Activated naive CD4-positive, alpha-beta T cell treated with anti-CD3 and anti-CD28 coated beads for 36 hours (primary cell): ENCODE measurements at places on chromosomes 7 and 10. TPM values are rescaled to one million over a fixed set of nuclear protein-coding genes. Genes with fewer than 3 reads are reported as not detected.

GRCh38 chr10:75238182-75239095 is 2.7 kb upstream of the COMTD1 start:
- no peak for DNase-seq

- DNase-seq, result no peak
These were observed 23.7 kb upstream of the TRPV6 start for GRCh38 chr7:142908921-142909890.

- no peak for DNase-seq
These were observed 669.3 kb upstream of the MBL2 start for GRCh38 chr10:53441843-53442242.

The INTS1 gene
- total RNA-seq, result 103 TPM

DNA sequence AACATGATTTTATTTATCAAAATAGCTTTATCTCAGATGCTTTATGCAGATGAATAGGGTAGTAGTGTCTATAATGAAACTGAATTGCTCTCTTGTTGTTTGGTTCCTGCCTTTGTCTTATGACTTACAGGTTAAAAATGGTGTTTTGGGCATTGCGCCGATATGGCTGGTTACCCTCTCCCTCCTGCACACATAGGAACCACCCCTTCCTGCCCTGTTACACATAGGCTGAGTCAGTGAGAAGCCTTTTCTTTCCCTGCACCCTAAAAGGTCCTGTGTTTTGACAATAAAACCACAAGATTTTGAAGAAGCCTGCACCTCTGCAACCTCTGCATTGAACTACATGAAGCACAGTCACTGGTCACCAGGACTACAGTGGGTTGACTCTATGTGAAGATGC is 655.8 kb upstream of the ANKRD30A start:
- DNase-seq, result no peak

GRCh38 chr7:70597066-70597465 is 534.9 kb upstream of the GALNT17 start:
- DNase-seq, result no peak

GRCh38 chr7:119640861-119641260 is 632.1 kb upstream of the KCND2 start:
- no peak for DNase-seq

DNA sequence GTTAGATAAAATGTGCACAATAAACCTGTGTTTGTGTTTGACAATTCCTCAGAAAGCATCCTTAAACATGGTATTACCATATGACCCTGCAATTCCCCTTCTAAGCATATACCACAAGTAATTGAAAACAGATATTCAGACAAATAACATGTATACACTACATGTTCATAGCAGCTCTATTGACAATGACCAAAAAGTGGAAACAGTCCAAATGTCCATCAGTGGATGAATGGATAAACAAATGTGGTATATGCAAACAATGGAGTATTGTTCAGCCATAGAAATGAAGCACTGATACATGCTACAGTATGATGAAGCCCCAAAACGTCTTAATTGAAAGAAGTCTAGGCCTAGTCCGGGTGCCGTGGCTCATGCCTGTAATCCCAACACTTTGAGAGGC is 280.1 kb downstream of the OTUD1 start:
- DNase-seq, result no peak

- no peak for DNase-seq
These were observed 164.1 kb downstream of the EBF3 start for GRCh38 chr10:129799942-129800341.

DNA sequence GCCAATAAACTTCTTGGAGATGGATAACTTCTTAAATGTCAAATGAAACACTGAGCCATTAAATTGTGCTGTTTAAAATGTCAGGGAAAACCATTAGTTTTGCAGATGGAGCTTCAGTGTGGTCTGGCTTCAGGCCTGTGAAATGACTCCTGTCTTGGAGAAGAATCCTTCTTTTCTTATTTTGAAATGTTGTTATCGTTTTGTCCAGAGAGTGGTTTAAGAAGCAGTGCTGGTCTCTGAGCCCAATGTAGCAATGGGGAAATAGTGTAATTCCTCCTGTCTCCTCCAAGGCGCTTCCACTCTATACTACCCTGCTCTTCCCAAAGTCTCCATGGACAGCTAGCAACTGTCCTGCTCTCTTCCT is 177.6 kb downstream of the REEP3 start:
- no peak for DNase-seq

DNA sequence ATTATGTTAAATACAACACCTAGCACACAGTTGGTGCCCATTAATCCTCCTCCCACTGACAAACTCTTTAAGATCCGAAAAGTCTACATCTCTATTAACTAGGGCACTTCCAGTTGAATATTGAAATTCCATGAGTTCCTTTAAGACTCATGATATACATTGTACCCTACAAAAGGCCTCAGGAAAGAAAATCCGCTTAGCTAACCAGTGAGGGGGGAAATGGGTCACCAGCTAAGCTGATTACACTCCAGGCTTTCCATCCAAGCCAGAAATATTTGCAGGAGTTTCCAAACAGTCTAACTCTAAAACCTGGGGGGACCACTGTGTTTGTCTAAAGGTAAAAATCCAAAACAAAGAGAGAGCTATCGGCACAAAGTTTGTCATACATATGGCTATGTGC is 1.3 kb upstream of the LRIT2 start:
- DNase-seq, result no peak

The H2AZ2 gene
- total RNA-seq, result 344 TPM
